ENCODE measurements at places on chromosomes 3 and 15.
A peak's percentile ranks its signal among the peaks of the same experiment; 100 is the strongest.

- DNase-seq, result no peak
These were observed 78.8 kb downstream of the AAGAB start for GRCh38 chr15:67175643-67176071.

GRCh38 chr3:19972054-19972453 is 25.2 kb downstream of the RAB5A start:
- DNase-seq, result no peak

DNA sequence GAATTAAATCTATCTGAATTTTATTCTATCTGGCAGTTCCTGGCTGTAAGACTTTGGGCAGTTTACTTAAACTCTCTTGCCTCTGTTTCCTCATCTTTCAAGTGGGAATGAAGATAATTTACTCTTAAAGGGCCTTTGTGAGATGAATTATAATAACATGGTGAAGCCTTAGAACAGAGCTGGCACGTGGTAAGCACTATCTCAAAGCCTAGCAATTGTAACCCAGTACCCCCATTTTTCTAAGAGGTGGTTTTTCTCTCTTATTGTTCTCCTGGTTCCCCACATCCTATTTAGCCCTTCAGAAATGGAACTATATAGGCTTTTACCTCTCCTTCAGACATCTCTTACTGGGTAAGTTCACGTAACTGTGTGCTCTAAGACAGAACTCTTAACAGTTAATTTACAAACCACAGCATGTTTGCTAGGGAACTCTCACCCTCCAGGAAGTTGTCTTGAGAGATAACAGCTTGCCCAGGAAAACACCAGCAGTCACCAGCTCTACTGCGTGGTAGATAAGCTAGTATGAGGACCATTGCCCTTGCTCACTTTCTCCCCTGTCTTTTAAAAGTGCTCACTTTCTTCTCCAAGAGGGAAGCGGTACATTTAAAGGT is 12.3 kb upstream of the CRBN start:
- peak; percentile 49 for DNase-seq

GRCh38 chr3:46291046-46291445 is 48.8 kb downstream of the CCR3 start:
- no peak for DNase-seq

GRCh38 chr15:90376789-90377188 is 11.3 kb upstream of the IQGAP1 start:
- peak; percentile 80 for DNase-seq

- DNase-seq, result no peak
These were observed 633.1 kb upstream of the TBL1XR1 start for GRCh38 chr3:177830411-177830849.

DNA sequence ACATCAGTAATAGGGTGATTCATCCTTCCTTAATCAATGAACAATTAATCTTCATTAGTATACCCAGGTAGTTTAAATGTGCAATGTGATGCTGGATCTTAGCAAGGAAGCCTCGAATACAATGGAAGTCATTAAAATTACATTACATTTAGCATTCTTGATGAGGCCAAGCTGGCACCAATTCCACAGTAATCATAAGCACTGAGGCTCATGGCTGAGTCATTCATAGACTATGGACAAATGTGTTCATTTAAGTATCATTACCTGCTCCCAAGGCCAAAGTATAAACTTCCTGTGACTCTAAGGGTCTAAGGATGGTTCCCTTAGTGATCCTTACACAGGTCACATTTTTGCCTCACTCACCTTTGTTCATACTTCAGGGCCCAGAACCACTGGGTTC is 266.4 kb upstream of the CDIN1 start:
- DNase-seq, result no peak

DNA sequence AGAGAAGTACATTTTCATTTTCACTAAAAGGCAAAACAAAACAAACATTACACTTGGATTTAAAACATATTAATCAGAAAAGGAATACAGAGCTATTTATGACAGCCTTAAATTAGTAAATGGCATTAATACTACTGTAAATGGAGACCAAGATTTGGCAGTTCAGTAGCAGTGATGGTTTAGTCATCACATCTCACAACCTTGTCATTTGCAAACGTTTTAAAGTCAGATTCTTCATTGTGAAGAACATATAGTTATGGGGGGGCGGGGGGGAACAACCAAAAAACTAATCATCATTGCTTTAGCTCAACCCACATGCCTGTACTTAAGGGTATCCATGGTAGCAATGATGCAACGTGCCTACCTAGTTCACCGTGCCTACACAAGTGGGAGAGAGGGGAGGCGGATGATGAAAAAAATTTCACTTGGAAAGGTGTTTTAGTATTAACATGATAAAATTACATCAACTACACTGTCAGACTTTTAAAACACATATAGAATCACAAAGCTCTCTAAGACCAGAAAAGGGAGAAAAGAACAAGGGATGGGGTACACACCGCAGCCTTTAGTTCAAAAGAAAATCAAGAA is 40.1 kb downstream of the DLG1 start:
- no peak for DNase-seq

DNA sequence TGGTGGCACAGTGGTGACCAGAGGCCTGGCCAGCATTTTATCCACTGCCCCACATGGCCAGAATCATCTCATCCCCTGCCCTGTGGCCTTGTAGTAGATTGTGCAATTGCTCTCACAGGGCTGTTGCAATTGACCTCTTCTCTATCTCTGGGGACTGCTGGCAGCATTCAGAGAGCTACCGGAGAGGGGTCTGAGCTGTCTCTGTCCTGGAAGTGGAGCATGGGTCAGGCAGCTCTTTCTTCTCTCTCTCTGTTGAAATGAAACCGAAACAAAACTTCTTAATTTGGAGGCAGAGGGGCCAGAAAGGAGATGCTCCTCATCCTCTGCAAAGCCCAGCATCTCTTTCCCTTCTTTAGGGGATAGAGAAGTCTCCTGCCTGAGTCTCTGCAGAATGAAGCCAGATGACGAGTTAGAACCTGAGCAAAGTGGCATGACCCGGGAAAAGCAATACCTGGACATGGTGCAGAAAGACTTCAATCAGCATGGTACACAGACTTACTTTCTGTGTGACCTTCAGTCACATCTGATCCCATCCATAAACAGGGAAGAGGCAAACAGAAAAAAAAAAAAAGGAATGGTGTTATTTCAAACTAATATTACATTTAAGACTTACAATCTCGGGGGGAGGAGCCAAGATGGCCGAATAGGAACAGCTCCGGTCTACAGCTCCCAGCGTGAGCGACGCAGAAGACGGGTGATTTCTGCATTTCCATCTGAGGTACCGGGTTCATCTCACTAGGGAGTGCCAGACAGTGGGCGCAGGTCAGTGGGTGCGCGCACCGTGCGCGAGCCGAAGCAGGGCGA is 144.5 kb upstream of the BCL6 start:
- DNase-seq, result no peak

DNA sequence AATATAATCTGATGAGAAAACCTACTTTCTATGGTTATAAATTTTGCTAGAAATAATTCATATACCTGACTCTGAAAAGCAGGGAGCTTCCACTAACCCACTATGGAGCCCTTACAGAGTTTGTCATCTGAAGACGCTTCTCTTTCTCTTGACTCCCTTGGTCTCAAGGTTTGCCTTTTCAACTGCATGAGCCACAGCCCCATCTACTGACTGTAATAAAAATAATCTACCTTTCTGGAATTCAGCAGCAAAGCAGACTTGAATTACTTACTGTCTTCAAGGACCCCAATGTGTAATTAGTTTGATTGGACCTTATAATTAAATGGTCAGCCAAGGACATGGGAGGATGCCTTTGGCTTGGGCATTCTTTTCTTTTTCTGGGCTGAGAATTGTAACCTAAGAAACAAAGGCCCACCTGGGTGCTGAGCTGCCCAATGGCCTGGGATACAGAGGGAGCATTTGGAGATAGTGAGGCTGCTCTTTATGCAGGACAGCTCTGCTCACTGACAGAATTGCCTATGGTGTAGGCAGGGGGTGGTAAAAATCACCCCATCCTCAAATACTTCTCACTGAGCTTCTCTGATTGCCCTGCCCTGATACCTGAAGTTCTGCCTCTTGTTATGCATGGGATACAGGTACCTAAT is 178.6 kb upstream of the TRIM42 start:
- no peak for DNase-seq

GRCh38 chr3:120506828-120507774 is 56.3 kb upstream of the FSTL1 start:
- peak; percentile 19 for DNase-seq

DNA sequence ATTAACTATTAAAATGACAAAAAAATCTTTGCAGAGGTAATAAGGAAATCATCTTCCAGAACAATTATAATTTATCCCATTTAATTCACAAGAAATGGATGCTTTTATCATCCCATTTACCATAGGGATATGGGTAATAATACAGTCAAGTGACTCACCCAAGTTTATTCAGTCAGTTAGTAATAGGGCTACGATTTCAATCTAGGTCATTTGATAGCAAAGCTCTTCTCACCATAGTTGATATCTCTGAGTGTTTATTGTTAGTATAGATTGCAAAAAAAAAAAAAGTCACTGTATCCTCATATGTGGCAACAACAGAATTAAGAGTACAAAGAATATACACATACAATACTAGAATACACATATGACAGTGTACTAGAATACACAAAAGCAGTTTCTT is 797.1 kb downstream of the ROBO1 start:
- DNase-seq, result no peak

- no peak for DNase-seq
These were observed 45.0 kb downstream of the USP13 start for GRCh38 chr3:179697736-179698332.

DNA sequence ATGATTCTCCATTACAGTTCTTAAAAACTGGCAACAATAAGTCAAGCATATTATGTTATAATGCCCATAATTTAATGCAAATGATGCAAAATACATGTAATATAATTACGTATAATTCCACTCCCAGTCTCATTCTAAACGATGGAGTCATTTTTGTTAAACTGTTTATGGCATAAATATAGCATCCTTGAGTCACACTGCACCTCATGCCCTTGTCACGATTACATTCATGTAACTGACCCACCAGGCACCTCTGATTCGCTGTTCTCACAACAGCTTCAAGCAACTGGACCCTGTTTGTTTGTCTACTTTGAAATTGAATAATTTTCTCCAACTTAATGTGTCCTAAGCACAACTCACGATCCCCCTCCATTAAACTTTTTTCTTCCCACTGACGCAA is 148.0 kb upstream of the LRTM1 start:
- no peak for DNase-seq

GRCh38 chr3:169383770-169384169 is 279.7 kb downstream of the MECOM start:
- DNase-seq, result no peak

- DNase-seq, result no peak
These were observed 88.6 kb downstream of the RYK start for GRCh38 chr3:134161898-134162615.

GRCh38 chr3:6526861-6527260 is 334.1 kb upstream of the GRM7 start:
- DNase-seq, result no peak

DNA sequence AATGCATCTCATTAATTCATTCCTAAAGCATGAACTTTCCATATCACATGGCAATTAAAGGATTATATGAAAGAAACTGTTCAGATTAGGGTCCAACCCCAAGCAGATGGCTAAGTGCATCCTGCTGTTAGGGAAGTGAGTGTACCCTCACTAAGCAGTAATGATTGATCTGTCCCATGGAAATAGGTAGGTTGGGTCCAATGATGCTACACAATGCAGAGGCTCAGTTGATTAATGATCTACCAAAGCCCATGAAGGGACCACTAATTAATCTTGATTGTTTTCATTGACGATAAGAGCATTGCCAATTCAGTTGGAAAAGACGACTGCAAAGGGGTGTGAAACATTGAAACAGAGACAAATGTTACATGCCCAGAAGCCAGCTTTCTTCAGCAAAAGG is 194.5 kb upstream of the LRTM1 start:
- DNase-seq, result no peak

DNA sequence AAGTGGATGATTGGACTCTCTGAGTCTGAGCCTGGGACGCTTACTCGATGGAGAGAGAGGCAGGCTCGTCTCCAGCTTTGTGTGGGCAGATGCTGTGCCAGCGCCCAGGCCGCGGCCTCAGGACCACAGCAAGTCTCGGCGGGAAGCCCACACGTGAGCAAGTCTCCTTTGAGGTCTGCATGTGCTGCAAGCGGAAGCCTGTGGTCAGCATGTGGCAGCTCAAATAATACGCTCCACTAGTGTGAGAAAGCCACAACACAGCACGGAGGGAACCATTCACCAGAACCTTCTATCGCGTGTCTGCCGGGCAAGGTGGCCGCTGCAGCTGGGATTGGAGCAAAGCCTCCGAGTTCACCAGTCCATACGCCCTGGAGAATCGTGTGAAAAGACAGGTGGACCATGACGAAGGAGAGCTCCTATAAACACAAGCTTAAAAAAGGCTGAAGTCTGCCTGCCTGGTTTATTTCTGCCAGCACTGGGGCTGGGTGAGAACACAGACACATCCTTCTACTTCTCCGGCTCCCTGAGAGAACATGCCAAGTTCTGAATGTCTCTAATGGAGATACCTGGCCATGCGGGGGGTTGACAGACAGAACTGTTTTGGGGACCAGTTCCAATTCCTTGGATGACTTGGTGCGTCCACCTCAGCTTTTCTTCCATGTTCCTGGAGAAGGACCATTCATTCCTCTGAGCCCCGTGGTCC is 82.0 kb upstream of the LRIG1 start:
- peak; percentile 49 for DNase-seq

GRCh38 chr3:178525251-178525650 is 11.0 kb upstream of the KCNMB2 start:
- DNase-seq, result no peak

GRCh38 chr3:134877788-134878187 is 82.7 kb downstream of the EPHB1 start:
- no peak for DNase-seq

DNA sequence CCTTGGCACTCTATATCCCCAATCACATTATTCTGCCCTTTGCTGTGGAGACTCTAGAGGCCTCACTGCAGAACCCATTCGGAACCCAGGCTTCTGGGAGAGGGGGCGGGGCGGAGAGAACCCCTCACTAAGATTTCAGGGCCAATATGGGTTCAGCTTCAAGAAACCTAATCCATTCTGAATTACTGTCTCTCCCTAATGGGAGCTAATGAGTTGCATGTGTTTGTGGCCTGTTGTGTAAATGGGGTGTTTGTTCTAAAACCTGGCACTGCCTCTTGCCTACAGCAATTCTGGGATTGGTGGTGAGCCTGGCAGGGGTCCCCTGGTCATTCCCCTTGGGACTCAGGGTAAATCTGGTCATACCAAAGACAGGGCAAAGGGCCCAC is 605 bp upstream of the RASL12 start:
- DNase-seq, result no peak

DNA sequence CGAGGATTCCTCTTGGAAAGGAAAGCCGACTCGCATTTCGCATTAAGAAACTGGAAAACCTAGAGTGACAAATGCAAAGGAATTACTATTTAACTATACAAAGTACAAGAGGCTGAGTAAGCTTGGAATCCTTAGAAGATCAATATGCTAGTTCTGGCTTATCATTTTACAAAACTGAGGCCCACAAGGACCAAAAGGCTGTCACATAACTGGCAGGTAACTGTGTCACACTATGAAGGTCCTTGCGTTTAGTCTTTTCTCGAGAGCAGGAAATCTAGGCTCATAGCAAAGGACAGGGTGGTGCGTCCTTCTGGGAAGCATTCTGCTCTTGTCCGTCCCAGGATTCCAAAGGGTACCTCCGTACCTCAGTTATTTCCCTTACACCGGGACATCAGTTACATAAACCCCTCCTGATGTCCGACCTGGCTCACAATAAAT is 629 bp downstream of the RPL24 start:
- DNase-seq, result peak; percentile 5

GRCh38 chr15:43376017-43376705 is 5.3 kb downstream of the TUBGCP4 start:
- peak; percentile 54 for DNase-seq
